ENCODE measurements at places on chromosomes 1 and 21. TPM values are rescaled to one million over a fixed set of nuclear protein-coding genes. Genes with fewer than 3 reads are reported as not detected.

Gene LEFTY2
- not detected for total RNA-seq

GRCh38 chr21:41183575-41183974 is 15.6 kb downstream of the BACE2 start:
- no peak for DNase-seq

GRCh38 chr1:1631782-1632420 is at the start of gene MMP23B:
Gene MMP23B, plus strand, starts transcription at chr1:1632173. Its CDS starts 46 bp downstream, at chr1:1632219.
- no peak for DNase-seq

GRCh38 chr1:25744140-25744581 is 55.8 kb upstream of the SELENON start:
- DNase-seq = no peak

Gene VWA5B1
- total RNA-seq = not detected

DNA sequence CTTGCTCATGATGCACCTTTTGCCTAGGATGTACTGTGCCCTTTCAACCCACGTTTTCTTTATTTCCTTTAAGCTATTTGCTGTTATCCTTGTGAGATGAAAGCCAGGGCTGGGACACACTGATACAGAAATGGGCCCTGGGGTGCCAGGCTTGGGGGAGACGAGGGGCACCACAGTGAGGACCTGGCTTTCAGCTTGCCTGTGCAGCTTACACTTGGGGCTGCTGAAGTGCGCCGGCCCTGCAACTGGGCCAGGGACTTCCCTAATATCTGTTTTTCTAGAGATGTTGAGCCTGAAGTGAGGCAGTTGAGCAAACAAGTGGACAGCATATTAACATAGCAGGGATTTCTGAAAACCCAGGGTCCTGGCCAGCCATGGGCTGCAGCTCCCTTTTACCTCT is 42.5 kb upstream of the SLC19A1 start:
- DNase-seq = no peak

DNA sequence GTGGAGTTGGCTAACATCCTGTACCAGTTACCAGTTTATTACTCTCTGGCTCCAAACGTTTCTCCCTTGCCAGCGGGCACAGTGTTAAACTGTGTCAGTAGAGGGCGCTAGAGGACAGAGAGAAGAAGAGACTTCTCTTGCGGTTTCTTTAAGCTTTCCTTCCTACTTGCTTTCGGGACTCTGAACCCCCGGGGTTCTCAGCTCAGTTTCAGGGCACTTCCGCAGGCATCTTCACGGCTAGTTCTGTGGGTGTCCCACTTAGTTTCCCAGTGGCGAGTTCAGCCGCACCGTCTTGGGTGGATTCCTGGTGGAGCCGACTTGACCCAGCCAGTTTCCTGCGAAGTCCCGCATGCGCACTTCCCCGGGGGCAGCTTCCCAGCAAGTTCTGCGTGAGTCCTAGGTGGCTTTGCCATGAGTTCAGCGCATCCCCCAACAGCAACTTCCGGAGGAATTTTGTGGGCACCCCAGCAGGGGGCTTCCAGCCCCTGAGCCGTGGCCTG is 37.9 kb upstream of the BTG2 start:
- peak; percentile 97 for DNase-seq

- no peak for DNase-seq
Observed at GRCh38 chr1:232009741-232010140, 383.2 kb downstream of the DISC1 start.

GRCh38 chr1:163203561-163203960 is 845 bp upstream of the RGS5 start:
- DNase-seq = no peak

DNA sequence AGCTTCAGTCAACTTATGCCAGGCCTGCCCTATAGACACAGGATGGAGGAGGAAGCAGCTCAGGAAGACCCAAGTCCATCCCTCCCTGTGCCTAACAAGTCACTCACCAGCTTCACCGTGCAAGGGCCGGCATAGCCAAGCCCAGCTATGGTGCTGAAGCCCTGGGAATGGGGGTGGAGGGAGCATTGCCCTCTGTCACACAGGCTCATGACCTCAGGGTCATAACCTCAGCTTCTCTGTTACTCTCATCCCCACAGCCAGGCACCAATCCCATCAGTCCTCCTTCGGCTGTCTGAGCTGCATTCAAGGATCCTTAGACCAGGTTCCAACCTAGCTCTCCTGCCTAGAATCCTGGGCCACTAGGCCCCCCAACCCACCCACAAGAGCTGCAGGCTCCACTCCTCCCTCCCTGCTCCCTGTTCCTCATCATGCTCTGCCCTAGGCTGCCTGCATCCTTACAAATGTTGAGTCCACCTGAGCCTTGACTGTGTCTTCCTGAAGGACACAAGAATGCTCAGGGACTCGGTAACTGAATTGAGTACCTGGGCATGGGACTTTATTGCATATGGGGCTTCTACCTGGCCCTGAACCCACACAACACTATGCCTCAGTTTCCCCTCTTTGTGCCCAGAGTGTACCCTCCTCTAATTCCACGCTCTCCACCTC is 1.7 kb downstream of the CD244 start:
- DNase-seq = no peak

GRCh38 chr21:16264319-16264718 is 534.5 kb downstream of the USP25 start:
- no peak for DNase-seq

- DNase-seq = no peak
Observed at GRCh38 chr1:212951126-212951946, 995 bp downstream of the VASH2 start.

DNA sequence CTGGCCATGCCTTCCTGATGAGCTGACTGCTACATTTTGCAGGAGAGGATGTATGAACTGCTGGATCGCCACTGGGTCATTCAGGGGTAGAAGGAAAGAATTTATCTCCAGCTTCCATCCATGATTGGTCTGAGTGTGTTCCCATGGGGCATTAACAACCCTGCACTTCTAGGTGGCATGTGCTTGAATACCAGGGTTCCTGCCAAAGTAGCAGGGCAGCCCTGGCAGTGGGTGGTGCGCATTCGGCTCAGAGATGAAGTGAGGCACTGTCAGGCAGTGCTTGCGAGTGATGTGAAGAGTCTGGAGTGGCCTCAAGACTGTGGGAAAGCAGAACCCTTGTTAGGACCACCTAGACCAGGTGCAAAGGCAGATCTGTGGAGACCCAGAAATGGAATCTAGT is 294.9 kb downstream of the ASTN1 start:
- no peak for DNase-seq

DNA sequence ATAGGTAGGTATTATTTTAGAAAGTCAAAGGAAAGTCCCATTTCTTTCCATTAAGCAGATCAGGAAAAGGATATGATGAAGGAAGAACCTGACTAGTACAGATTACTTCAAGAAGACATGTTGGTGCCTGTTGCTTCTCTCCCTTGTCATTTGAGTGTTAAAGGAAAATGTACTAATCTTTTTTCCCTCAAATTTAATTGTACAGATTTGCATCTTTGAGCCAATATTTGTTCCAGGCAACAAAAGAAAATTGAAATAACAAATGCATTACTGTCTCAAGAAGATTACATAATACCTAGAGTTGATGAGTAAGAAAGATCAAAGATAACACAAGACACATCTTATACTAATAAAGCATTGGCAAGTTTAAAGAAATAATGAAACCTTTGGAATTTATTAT is 566.9 kb upstream of the ZP4 start:
- DNase-seq = no peak

DNA sequence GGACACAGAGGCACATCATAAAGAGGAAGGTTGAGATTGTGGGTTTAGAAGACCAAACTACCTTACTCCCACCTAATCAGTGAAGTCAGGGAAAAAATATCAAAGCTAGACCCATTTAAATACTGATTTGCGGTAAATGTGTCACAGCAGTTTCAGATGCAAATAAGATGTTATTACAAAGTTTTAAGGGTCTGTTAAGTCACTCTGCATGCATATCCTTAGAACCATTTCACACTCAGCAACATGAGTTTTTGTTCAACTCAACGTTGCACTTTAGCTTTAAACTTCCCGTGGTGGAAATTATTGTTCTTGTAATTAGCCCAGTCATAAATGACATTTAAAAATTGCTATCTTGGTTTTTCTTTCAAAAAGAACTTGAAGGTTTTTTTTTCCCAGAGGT is 34.8 kb downstream of the RPAP2 start:
- no peak for DNase-seq

DNA sequence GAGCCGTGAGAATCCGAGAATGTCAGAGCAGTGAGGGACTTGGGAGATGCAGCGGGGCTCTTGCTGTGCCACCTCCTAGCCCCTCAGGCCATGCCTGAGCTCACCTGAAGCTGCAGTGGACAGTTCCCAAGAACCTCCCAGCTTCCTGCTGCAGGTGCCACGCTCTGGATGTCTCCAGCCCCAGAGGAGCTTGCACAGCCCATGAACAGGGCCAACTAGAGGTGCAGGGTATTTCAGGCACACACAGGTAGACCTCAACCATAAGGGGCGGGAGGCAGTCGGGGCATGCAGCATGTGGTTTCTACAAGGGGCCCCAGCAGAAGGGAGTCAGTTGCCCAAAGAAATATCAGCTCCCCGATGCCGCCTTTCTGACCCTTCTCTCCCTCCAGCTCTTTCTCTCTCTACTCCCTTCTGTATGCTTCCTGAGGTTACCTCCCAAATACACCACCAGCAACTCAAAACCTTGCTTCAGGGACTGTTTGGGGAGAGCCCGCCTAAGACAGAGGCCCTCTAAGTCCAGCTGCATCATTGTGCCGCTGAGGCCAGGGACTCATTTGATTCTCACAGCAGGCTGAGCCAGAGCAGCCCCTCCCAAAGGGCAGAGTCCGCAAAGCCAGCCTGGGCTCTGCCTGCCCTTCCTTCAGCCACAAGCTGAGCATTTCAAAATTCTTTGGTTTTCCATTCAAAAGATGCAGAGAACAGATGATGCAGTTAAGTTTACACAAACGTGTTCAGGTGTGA is 209.8 kb downstream of the MATN1 start:
- no peak for DNase-seq

GRCh38 chr1:244322791-244323521 is 128.8 kb downstream of the ADSS2 start:
- no peak for DNase-seq

DNA sequence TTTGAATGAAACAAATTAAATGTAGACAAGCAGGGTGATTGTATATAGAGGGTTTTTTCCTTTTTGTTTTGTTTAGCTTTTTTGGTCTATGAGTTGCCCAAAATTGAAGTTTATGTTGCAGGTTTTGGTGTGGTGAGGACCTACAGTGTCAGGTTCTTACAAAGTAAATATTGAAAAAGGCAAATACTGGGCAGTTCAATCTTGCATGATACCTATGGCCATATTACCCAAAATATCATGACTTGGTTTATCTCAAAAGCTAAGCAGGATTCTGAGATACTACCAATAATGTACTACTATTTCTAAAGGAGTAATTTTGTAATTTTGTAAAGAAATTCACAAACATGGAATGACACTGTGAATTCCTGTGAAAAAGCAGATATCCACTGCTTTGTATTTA is 1.8 kb downstream of the DNAJB4 start:
- DNase-seq = no peak

All from Karpas-422 (cell line).